ENCODE measurements at places on chromosomes 1 and 21. TPM values are rescaled to one million over a fixed set of nuclear protein-coding genes. Genes with fewer than 3 reads are reported as not detected.

GRCh38 chr1:24317081-24317480 is 2.1 kb upstream of the GRHL3 start:
- no peak for DNase-seq

- no peak for DNase-seq
Measured at GRCh38 chr1:208977012-208977411, 606.5 kb upstream of the CAMK1G start.

DNA sequence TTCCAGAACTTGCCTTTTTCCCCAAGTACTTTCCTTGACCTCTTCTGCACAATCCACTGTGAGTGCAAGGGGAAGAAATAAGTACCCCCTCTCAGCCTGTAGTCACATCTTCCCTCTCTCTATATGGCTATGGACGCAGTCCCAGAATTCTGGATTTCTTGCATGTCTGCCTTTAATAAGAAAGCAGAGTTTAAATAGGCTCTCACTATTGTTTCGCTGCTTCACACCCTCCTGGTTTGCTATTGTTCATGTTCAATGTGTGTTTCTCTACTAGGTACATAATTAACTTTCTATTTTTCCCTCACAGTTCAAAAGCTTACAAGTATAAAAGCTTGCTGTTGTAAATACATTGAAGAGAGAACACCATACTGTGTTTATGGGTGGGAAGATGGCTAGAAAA is 181.5 kb upstream of the C1orf105 start:
- DNase-seq: no peak

The TNFRSF8 gene
- not detected for total RNA-seq

The ISG20L2 gene
- total RNA-seq: 28.8 TPM

DNA sequence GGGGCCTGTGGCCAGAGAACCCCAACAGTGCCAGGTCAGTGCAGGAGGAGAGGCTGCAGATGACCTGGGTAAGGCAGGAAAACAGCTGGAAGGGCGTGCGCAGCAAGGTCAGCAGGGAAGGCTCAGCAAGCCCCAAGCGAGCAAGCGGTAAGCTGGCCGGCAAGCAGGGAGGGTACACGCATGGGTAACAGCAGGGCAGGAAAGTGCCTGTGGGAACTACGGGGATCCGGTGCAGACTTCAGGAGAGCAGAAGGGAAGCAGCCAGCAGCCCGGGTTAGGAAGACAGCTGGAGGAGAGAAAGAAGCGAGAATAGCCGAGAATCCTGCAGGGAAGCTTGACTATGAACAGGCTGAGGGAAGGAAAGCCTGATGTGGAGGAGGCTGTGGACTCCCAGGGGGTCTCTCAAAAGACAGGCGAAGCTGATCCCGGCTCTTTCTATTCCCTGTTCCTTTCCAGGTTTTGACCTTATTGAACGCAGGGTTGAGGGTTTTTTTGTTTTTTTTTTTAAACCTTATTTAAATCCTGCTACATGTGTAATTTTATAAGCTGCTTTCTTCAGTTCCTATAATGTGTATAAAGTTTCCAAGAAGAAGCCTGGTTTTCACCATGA is 20.9 kb downstream of the UMODL1 start:
- DNase-seq: no peak

GRCh38 chr21:35014302-35015041 is 34.6 kb downstream of the RUNX1 start:
- no peak for DNase-seq

GRCh38 chr1:186782791-186783190 is 46.0 kb upstream of the PLA2G4A start:
- DNase-seq: no peak

DNA sequence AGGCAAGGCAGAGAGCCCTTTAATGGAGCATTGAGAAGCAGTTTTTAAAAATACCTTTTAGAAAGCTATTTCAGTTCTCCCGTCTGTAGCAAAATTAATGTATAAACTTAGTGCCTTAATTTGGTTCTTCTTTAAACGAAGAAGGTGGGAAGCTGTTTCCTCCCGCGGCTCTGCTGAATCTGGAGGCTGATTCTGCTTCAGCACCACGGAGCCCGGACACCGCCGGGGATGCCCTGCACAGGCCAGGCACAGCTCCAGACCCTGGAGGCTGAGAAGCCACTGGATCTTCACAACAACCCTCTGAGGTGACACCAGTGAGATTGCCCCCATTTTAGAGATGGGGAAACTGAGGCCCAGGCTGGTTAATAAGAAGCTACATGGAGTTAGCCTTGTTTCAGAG is 175.8 kb upstream of the VAMP3 start:
- no peak for DNase-seq

The TNFRSF18 gene
- 3.3 TPM for total RNA-seq

DNA sequence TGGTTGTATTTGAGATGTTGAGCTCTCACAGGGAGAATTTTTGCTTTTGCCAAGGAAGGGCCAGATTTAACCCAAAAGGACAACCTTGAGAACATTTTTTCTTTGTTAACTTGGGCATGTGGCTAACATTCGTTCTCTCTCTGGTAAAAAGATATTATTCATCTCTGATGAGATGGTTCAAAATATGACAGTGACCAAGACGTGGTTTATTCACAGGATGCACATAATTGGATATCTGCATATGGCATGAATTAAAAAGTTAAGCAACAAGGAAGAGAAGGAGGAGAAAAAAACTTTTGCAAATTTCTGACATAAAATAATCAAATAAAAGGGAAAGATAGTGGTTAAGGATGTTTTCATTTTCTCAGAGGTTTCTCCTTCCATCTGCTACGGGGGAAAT is 43.1 kb upstream of the BCL10 start:
- DNase-seq: no peak

DNA sequence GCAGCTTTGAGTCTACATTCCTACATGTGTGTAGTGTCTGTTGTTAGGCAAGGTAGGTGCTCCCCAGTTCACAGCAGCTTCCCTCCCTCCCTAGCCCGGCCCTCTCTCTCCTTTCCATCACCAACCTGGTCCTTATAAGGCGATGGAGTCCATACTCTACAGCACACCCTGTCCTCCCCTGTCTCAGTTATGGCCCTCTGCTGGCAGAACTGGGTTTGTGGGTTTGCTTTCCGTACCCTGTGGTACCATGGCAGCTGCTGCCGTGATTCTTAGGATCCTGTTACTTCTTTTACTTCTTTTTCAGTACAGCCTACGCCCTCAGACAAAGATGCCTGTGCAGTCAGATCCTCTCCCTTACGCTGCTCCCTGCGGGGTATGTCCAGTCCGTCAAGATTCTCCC is 31.7 kb downstream of the AK5 start:
- DNase-seq: no peak

The RIPPLY3 gene
- 0.27 TPM for total RNA-seq

DNA sequence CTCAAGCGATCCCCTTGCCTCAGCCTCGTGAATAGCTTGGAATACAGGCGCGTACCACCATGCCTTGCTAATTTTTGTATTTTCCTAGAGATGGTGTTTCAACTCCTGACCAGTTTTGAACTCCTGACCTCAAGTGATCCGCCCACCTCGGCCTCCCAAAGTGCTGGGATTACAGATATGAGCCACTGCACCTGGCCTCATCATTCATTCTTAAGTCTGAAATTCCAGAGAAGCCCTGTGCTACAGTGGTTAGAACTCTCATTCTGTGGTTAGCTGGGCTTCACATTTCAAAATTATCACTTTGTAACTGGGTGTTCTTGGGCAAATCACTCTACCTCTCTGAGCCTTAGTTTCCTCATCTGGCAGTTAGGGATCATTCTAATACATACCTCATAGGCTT is 86.1 kb upstream of the POU3F1 start:
- no peak for DNase-seq

The AJAP1 gene
- 0.14 TPM for total RNA-seq

DNA sequence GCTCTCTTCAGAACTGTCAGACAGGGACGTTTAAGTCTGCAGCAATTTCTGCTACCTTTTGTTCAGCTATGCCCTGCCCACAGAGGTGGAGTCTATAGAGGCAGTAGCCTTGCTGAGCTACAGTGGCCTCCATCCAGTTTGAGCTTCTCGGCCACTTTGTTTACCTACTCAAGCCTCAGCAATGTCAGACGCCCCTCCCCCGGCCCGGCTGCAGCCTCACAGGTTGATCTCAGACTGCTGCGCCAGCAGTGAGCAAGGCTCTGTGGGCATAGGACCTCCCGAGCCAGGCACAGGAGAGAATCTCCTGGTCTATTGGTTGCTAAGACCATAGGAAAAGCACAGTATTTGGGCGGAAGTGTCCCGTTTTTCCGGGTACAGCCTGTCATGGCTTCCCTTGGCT is 89.9 kb upstream of the PDC start:
- DNase-seq: no peak

All from transverse colon (tissue), 4 donors.